Activated CD4-positive, alpha-beta T cell treated with anti-CD3 and anti-CD28 coated beads for 36 hours (primary cell): ENCODE measurements at places on chromosomes 3 and 15.

GRCh38 chr3:128077202-128077624 is 25.0 kb downstream of the SEC61A1 start:
- no peak for DNase-seq

DNA sequence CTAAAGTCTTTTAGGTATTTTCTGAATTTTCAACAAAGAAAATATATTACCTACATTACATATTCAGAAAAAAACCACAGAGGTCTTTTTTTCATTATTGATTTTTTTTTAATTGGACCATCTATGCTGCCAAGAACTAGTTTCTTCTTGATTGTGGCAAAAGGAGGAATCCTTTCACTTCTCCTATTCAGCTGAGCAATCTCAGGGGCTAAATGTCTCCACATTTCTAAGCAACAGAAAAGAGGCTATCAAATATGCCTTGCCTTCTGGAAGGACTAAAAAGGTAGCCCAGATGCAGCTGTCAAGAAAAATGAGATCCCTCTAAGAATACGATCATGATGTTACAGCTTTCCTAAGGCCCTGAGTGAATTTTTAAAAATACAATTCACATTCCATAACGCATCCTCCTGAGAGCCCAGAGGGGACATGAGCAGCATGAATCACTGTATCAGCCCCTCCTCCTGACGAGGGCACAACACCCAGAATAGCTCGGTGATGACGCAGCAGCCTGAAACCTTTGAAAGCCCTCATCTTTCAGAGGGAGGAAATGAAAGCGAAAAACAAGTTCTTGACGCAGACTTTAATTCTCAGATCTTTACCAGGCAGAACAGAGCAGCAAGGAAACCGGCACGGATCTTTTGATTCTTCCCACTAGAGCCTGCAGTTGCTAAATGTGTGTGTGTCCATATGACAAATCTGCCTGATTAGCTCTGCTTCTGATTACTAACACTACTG is 24.6 kb downstream of the RUBCN start:
- peak; percentile 94 for DNase-seq

GRCh38 chr15:76208786-76209424 is 102.4 kb downstream of the ETFA start:
- DNase-seq = peak; percentile 26

DNA sequence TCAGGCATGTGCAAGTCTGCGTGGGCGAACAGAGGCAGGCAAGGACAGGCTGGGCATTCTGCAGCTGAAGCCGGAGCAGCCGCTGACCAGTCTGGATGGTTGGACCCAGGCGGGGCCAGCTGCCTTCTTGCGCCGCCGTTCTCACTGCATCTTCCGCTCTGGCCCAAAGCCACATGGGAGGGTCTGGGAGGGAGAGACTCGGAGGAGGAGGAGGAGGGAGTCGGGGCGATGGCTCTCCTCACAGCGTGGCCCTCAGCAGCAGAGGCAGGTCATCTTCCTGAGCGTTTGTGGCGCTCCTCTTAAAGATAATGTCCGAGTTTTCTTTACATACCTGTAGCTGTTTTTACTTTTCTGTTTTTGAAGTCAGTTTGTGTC is 5.9 kb downstream of the CLK3 start:
- DNase-seq = no peak

- DNase-seq = no peak
These were observed 18.2 kb upstream of the SNRPA1 start for GRCh38 chr15:101313041-101313761.

DNA sequence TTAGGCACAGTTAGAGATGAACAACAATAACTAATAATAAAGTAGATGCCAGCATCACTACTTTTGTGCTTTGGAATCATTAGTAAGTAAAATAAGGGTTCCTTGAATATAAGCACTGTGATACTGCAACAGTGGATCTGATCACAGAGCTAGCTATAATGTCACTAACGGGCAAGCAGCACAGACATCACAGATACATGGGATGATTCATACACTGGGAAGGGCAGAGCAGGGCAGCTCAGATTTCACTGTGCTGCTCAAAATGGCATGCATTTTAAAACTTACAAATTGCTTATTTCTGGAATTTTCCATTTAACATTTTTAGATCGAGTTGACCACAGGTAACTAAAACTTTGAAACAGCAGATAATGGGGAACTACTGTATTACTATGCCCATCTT is 476.6 kb downstream of the FHIT start:
- DNase-seq = no peak
